Activated CD4-positive, alpha-beta T cell treated with anti-CD3 and anti-CD28 coated beads for 24 hours (primary cell): ENCODE measurements at places on chromosomes 4 and X.

DNA sequence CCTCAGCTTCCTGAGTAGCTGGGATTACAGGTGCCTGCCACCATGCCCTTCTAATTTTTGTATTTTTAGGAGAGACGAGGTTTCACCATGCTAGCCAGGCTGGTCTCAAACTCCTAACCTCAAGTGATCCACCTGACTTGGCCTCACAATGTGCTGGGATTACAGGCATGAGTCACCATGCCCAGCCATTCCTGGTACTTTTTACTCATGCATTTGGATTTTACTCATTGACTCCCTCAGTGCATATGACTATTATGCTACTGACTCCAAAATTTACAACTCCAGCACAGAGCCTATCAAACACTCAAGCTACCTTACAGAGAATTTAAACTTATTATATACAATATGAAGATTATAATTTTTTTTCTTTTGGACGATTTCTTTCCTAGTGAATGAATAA is 199.9 kb downstream of the CXXC4 start:
- no peak for DNase-seq

DNA sequence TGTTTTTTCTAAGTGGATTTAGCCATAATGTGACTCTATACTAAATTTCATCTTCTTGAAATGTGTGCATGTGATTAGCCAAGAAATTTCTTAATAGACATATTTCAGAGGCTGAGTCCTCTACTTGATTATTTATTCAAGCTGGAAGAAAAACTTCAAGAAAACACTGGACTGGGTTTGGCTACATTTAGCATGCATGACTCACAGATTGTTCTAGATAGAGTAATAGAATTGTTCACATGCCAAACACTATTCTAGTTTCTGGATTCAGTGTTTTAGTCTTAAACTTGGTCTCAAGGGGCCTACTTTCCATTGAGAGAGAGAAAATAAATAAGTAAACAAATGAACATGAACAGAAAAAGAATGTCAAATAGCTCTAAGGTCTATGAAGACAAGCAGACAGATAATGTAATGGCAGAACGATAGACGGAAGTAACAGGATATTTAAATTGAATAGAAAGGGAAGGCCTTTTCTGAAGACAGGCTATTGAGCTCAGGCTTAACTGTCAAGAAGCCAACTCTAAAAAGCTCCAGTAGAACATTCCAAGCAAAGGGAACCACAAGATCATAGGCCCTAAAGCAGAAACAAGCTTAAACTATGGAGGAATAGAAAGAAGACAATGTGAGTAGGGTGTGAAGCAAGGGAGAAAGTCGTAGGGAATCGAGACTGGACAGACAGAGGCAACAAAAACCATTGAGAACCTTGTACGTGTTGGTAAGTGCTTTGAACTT is 104.6 kb downstream of the TMEM144 start:
- no peak for DNase-seq

DNA sequence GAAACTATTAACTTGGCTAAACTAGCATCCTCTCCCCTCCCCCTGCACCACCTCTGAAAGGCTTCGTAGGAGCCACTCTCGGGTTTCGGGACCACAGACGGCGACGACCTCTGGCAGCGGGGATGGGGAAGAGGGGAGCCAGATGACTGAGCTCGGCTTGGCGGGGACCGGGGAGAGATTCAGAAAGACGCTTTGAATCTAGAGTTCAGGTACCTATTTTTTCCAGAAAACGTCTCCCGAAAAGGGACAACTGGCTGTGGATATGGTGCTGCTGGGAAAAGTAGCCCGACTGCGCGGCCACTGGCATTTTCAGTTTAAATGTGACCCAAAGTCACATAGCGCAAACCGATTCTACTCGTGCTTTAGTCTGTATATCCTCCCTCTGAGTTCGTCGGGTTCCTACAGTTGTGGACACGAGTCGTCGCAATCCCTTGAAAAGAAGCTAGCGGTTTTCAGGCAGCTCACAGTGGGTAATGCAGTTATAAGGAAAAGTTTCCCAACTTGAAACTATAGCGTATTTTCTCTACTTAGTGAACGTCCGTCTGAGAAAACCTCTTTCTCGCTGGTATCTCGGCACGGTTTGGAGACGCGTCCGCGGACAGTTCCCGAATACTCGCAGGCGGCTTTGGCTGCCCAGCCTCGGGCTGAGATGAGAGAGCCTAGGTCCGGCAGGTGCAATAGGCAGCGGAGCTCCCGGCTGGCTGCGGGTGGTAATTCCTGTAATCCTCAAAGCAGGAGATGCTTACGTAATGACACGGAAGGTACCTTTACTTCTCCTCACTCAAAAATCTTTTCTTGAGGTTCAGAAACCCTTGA is 1.3 kb downstream of the PARM1 start:
- DNase-seq = no peak

GRCh38 chrX:31545726-31546125 is 473.9 kb upstream of the FTHL17 start:
- no peak for DNase-seq

- no peak for DNase-seq
Observed at GRCh38 chr4:89558147-89558546, 250.5 kb upstream of the GPRIN3 start.

GRCh38 chr4:89712141-89712540 is 124.8 kb downstream of the SNCA start:
- DNase-seq = no peak

DNA sequence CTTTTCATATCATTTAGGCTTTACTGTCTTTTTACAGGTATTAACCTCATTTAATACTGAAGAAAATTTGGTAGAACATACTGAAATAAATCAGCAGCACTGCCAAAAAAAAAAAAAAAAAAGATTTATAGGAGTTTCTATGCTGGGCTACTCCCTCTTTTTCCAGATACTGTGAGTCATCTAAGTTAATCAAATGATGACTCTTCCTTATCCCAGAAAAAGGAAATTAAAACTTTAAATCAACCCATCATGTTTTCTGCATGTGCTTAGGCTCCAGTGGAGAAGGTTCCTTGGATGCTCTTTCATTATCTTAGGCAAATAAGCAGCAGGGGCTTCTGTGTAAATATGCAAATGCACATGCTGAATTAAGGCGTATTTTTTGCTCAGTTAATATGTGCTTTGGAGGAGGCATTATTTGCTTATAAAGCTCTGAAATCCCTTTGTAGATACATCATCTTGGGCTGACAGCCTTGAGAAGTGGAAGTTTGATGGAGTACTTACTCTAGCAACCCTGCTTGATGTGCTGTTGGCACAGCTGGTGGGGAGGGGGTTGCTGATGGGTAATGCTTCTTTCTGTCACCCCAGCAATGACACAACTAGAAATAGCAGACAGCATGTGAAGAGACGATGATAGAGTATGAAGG is 136.1 kb downstream of the C4orf33 start:
- no peak for DNase-seq

- DNase-seq = no peak
Observed at GRCh38 chrX:21756785-21757529, 959 bp downstream of the SMPX start.

DNA sequence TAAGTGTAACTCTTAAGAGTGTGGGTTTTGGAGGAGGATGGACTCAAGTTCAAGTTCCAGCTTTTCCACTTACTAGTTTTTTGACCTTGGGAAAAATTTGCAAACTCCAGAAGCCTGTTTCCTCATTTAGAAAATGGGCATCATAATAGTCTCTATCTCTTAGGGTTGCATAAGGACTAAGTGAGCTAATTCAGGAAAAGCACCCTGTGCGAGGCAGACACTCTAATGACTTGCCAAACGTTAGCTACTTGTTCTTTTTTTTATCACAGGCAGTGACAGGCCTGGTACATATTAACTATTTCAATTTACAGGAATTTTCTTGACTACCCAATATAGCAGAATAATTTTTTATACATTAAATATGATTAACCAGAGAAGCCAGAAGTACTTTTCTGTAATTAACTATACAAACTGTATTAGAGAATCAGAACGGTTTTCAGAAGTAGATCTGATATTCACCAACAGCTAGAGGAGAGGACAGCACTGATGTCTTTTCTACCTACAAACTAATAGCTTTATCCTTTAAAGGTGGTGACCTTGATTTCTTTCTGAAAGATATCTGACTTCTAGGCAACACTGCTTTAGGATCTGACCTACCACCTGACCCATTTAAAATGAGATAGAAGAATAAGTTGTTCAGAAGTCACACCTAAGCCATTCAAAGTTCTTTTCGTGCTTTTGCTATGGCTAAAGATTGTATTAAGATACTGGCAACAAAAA is 139.6 kb upstream of the HAND2 start:
- DNase-seq = no peak

DNA sequence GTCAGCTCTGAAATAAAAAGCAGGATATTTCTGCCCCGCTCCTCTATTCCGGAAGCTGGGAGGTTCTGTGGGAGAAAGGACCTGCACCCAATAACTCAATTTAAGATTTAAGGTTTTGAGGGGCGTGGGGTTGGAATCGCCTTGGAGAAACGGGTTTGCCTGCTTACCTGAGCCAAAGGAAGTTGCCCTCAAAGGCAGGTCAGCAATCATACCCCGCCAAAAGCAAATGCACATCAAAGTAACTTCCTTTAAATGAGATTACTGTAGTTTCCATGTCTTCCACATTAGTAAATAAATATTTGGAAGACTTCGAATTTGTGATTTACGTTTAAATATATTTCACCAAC is 978 bp upstream of the HS3ST1 start:
- DNase-seq = no peak

DNA sequence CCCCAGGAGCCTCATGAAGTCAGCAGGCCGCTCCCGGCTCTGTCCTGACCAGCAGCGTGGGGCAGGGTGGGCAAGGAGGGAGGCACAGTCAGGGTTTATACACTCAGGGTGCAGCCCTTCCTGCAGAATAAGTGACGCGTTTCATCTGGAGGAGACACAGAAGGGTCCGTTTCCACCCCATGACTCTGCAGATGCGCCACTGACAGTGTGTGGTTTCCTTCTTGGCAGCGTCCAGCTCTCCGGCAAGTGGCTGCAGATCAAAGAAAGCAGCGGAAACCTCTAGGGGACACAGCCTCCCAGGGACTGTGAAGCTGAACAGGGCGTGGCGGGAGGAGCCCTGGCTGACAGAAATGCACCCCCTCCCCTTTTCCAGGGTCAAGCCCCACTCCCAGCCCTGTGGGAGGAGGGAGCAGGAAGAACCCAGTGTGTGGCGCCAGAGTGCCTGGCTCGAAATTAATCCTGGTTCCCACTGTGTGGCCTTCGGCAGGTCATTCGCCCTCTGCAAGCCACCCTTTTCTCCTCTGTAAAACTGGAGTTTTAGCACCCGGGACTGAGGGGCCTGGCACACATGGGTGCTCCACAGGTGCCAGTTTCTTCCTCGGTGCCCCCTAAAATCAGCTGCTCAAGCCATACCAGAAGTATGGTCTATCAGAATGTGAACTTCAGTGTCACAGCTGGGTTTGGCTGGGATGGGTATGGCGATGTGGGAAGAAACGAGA is 17.3 kb upstream of the TBC1D14 start:
- DNase-seq = no peak
